ENCODE measurements at places on chromosomes 5 and 9.

GRCh38 chr5:106680330-106680729, 990.4 kb downstream of the EFNA5 start:
- no peak for DNase-seq

- no peak for DNase-seq
Observed at GRCh38 chr5:150694612-150695011, 6.2 kb downstream of the RBM22 start.

- no peak for DNase-seq
Observed at GRCh38 chr9:105331160-105331559, 86.7 kb downstream of the SLC44A1 start.

DNA sequence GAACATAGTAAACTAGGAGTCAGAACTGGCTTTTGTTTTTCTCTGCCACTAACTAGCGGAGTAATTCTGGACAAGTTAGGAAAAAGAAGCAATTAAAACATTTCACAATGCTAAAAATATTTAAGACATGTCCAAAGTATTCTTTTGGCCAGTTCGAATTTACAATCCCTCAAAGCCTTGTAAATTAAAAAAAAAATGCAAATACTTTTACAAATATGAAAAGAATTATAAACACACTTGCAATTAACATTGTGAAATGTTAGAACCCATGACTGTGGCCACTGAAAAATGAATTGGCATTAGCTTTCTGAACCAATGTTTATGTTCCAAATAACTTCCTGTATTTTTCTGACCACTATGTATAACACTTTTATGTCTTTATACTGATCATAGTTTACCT, 2.2 kb downstream of the RAD1 start:
- DNase-seq, result no peak

GRCh38 chr9:109953300-109953699, 173.3 kb downstream of the PALM2AKAP2 start:
- DNase-seq, result no peak

DNA sequence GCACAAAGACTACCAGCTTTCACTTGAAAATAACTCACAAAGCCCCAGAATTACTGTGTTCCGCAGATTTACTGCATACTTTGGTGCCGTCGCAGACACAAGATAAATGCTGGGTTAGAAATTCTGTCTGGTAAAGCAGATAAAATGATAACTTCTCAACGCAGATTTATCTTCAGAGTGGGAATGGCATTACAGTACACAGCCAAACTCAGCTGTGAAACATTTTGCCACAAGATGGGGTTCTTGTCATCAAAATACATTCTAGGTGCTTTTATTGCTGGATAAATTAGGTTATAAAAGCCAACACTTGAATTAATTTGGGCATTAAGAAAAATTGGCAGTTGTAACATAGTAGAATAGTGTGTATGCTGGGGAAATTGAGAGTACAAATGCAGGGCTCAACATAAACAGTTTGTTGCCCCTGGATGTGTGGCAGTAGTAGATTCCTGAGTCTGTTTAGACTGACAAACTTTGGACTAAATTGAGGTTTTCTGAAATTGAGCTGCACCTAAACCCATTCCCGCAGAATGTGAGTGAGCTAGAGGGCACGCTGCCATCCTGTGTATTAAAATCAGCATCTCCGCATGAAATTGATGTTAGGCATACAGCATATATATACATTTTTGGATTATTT, 61.1 kb downstream of the LMNB1 start:
- DNase-seq, result no peak

GRCh38 chr9:103078581-103078980, 83.4 kb downstream of the CYLC2 start:
- no peak for DNase-seq

DNA sequence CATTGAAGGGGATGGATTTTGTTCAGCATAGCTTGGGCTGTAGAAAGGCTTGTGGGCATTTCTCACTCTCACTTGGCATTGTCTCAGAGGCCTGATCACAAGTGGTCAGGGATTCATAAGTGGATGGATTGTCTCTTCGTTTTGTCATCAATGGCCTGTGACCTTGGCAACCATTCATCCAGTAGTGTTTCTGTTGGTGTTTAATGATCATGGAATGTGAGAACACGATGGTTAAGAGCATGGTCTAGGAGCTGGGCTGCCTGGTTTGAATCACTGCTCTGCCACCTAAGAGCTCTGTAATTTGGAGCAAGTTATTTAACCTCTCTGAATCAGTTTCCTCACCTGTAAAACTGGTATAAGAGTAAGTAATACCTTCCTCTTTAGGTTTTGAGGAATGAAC, 430.1 kb upstream of the MEF2C start:
- no peak for DNase-seq

- DNase-seq, result no peak
Observed at GRCh38 chr5:135071311-135071710, 37.3 kb upstream of the PITX1 start.

DNA sequence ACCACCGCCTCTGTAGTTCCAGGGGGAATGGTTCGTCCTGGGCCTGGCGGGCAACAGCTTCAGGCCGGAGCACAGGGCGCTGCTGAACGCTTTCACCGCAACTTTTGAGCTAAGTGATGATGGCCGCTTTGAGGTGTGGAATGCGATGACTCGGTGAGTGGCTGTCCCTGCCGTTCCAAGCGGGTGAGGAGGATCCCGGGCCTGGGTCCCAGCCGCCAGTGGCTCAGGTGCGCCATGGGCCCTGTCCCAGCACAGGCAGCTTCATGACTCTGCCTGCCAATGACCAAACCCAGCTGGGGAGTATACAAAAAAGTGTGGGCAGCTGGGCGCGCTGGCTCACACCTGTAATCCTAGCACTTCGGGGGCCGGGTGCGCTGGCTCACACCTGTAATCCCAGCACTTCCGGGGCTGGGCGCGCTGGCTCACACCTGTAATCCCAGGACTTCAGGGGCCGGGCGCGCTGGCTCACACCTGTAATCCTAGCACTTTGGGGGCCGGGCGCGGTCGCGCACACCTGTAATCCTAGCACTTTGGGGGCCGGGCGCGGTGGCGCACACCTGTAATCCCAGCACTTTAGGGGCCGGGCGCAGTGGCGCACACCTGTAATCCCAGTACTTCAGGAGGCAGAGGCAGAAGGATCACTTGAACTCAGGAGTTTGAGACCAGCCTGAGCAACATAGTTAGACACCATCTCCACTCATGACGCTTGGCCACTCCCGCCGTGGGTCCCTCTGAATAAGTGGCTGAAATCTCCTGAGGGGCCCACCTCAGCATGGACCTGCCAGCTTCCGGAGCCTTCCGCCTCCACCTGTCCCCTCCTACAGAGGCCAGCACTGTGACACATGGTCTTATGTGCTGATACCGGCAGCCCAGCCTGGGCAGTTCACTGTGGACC, 1.1 kb downstream of the LCN12 start:
- DNase-seq, result no peak

DNA sequence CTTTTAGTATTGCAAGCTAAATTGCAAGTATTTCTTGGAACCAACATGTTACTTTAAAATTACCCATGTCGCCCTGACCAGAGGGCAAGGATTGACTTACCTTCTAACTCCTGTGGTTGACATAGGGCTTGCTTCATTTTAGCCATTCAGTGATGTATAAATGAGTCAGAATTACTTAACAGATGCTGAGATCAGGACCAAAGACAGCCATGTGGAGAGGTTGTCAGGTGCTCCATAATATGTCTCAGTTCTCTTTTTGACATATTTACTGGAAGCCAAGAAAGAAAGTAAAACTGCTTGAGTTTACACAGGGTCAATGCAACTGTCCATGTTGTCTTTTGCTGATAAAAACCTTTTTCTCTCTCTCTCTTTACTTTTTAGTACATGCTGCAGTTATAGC, 33.2 kb downstream of the F2RL2 start:
- no peak for DNase-seq

Measured in stimulated activated CD4-positive, alpha-beta T cell treated with anti-CD3 and anti-CD28 coated beads, TNF-alpha, amount 100 ng/mL, for 24 hours (primary cell).